Hypothalamus (tissue), 51 donors: ENCODE measurements at places on chromosomes 12 and 14.

GRCh38 chr14:61675291-61675690 lies 20.0 kb upstream of the HIF1A start:
- no peak for DNase-seq

DNA sequence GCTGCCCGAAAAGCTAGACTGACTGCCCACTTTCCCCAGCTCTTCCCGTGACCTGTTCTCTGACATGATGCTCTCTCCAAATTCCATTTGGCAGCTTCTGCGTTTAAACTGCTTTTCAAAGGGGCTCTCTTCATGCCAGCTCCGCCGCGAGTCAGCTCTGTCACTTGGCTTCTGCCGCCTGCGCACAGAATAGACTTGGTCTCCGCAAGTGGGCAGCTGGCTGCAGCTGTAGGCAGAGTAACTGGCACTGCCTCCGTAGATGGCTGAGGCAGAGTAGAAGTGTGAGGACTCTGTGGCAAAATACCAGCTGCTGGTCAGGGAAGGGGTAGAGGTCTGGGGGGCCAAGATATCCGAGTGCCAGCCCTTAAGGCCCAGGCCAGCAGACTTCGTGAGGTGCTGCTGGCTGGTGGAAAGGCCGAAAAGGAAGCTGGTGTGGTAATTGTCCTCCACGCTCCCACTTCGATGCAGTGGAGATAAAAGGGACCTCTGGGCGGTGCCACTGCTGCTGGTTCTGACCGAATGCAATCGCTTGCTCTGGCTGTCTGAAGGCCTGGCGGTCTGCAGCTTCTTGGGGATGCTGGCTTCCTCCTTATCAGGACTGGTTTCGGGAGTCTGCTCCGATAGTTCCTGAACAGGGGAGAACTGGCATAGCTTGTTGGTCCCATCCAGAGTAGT lies 85.7 kb downstream of the DUSP16 start:
- peak; percentile 82 for DNase-seq

GRCh38 chr12:29599381-29599780 lies 101.9 kb upstream of the OVCH1 start:
- no peak for DNase-seq

DNA sequence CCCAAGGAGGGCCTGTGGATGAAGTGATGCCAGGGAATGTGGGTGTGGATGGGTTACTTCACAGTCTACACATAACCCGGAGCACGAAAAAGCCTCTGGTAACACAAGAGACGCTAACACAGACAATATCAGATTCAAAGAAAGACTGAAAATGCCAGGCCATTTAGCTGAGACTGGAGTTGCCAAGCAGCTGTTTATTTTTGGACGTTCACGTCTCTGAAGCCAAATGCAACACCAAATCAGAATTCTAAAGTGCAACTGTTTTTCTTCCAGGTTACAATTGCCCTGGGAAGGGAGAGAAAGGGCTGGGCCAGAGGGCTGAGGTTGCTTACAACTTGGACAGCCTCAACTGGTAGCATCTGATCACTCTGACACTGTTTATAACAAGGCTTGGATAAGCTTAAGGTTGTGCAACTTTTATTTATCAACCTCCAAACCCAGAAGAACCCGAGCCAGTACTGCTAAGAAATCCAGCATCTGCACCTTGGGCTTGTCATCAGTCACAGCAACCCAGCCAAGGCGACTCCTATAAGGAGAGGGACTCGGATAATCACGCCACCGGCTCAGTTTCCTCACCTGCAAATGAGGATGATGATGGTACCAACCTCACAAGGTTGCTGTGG lies 24.8 kb downstream of the NUAK1 start:
- no peak for DNase-seq

DNA sequence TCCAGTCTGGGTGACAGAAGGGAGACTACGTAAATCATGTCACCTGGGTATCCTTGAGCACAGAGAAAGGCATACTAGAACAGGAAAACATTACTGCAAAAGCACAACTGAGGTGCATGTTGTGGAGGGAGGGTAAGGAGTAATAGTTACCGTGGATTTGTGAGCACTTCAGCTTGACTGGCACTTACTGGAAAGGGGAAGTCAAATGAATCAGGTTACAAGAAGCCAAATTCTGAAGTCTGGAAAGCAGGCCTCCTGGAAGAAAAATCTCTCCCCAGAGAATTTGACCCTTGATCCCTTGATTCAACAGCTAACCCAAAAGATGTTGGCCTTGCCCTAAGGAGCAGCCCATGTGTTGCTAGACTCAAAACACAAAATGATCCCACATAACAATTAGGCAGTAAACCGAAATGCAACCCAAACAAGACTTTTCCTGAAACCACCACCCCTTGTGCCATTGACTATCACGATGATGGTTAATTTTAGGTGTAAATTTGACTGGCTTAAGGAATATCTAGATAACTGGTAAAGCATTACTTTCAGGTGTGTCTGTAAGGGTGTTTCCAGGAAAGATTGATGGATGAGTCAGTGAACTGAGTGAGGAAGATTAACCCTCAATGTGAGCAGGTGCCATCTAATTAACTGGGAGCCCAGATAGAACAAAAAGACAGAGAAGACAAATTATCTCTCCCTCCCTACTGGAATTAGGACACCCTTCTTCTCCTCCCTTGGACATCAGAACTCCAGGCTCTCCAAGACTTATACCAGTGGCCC lies 108.8 kb downstream of the SLC25A21 start:
- no peak for DNase-seq

- DNase-seq, result no peak
These were observed 100.7 kb downstream of the PPP2R5C start for GRCh38 chr14:101862177-101862576.

GRCh38 chr14:76664790-76665189 lies 96.5 kb upstream of the VASH1 start:
- DNase-seq, result no peak

- DNase-seq, result no peak
These were observed 307.8 kb downstream of the NOVA1 start for GRCh38 chr14:26289891-26290486.
